ENCODE measurements at places on chromosomes 4 and X.
A peak's percentile ranks its signal among the peaks of the same experiment; 100 is the strongest.

- DNase-seq: no peak
These were observed 355.8 kb upstream of the BOD1L1 start for GRCh38 chr4:13983189-13983790.

DNA sequence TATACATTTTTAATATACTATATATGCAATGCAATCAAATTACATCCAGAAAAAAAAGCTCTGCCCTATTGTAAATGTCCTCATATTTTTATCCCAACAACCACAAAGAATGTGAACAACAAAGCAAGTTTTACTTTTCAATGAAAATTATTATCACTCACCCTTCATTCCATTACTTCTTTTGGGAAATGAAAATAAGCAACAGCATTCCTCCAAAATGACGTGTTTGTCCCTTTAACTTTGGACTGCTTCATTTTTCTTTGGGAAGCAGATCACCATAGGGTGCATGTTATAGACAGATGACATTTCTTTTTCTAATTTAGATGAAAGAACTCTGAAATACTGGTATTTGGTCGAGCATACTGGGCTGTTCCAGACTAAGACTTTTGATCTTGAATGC lies 667.1 kb upstream of the BOD1L1 start:
- DNase-seq: no peak

GRCh38 chr4:134189480-134189879 lies 12.1 kb downstream of the PABPC4L start:
- DNase-seq: no peak

DNA sequence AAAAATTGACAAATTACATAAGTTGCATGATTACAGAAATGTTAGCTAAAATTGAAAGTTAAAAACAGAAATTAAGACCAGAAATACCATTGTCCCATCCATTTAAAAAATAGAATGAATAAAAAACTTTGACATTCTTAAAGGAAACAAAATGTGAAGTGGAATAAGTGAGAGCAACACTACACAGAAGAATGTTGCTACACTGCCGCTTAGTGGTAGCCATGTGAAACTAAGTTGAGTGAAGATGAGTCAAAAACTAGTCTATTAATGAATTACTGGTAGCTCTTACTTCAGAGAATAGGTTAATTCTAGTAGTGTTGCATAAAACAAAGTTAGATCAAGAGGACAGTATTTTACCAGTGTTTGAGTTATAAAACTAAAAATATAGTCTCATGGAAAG lies 571.0 kb upstream of the KLHL4 start:
- peak; percentile 70 for DNase-seq

DNA sequence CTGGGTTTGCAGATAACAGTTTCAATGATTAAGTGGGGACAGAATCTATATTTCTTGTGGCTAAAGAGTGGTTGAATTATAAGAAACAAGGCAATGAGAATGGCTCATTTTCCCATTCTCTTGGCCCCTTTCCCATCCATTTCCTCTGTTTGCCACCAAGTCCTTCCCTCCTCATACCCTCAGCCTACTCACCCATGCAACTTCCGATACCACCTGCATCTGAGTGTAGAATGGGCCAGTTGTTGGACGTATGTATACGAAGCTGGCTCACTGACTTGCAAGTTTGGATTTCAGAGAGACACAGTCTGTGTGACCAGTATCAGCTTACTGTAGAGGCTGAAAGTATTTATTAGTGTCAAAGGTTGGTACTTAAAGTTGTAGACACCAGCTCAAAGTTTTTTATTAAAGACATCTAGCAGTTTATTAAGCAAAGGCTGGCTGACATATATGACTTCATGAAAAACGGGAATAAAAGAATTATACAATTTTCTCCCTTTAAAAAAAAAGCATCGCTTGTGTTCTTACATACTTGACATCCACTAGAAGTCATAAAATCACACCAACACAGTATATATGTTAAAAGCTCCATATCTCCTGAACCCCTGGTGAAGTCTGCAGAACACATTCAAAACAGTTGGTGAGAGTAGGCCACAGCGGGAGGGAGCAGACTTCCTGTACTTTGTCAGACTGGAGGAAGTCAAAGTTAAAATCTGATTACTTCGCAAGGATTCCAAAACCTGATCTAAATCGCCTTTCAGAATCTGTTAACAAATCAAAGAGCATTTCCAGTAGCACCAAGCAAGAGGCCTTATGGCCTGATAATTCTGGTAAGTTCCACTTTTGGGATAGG lies 22.4 kb upstream of the STIM2 start:
- DNase-seq: peak; percentile 11
